Mammary epithelial cell (primary cell): ENCODE measurements at places on chromosomes 13 and 19. TPM values are rescaled to one million over a fixed set of nuclear protein-coding genes. Genes with fewer than 3 reads are reported as not detected.

The TEX29 gene
- not detected in 2 replicates for total RNA-seq

The NALCN gene
- 4.5 TPM for total RNA-seq

The LRG1 gene
- total RNA-seq = not detected in 2 replicates

The WDR88 gene
- total RNA-seq = not detected in 2 replicates

The CGB1 gene
- total RNA-seq = not detected

The FOSB gene
- total RNA-seq = 1.8 TPM

- no peak for DNase-seq
Observed at GRCh38 chr13:28849441-28849840, 29.3 kb downstream of the MTUS2 start.

GRCh38 chr13:51298812-51299211 lies 40.7 kb upstream of the SERPINE3 start:
- DNase-seq = no peak

GRCh38 chr19:43720936-43721335 lies 5.1 kb downstream of the IRGC start:
- DNase-seq = no peak

- DNase-seq = no peak
Observed at GRCh38 chr13:20144141-20144850, 16.6 kb downstream of the GJA3 start.

DNA sequence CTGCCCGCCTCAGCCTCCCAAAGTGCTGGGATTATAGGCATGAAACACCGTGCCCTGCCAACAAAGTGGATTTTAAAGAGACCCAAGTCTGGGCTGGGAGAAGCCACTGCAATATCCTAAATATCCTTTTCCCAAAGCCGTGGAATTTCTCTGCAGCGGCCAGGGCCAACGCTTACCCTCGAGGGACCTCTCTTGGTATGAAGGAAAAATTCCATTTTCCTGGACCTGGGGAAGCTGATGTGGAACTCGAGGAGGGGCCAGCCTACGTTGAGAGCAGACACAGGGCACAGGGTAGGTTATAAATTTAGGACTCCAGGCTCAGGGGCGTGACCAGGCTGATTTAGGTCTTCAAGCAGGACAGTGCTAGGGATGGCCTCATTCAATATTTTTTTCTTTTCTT lies 17.7 kb upstream of the UPF1 start:
- no peak for DNase-seq

DNA sequence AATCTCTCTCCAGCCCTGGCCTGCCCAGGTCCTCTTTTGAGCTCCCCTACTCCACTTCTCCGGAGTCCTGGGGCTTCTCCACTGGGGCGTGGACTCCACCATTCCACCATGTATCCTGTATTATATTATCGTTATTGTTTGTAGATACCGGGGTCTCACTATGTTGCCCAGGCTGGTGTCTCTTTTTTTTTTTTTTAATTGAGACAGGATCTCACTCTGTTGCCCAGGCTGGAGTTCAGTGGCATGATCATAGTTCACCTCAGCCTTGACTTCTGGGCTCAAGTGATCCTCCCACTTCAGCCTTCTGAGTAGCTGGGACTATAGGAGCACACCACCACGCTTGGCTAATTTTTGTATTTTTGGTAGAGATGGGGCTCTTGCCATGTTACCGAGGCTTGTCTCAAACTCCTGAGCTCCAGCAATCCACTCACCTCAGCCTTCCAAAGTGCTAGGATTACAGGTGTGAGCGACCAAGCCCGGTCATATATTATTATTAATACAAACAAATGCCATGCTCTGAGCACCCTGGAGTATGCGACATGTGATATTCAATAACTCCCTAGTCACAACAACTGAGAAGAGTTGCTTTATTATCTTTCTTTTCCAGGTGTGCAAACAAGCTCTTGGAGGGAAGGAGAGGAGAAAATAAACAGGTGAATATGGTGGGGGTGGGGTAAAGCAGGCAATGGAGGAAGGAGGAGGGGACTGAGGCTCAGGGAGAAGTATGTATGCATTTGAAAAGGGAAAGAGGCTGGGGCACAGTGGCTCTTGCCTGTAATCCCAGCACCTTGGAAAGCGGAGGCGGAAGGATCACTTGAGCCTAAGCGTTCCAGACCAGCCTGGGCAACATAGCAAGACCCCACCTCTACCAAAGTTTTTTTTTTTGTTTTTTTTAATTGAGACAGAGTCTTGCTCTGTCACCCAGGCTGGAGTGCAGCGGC lies 2.8 kb upstream of the CERS4 start:
- DNase-seq = no peak

DNA sequence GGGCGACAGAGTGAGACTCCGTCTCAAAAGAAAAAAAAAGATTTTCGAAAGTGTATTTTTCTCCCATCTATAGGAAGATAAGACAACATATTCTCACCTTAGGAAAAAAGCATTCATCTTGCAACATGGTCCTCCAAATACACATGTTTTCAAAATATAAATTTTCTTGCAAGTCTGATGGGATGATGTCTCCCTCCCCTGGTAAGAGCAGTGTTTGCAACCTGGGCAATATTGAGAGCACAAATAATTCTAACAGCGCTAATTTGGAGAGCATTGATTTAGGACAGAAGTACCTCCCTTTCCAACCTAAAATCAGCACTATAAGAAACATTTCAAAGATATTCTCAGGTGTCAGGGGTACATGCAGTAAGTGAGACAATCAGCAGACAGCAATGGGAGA lies 61.0 kb upstream of the SHISA2 start:
- DNase-seq = peak; percentile 1

DNA sequence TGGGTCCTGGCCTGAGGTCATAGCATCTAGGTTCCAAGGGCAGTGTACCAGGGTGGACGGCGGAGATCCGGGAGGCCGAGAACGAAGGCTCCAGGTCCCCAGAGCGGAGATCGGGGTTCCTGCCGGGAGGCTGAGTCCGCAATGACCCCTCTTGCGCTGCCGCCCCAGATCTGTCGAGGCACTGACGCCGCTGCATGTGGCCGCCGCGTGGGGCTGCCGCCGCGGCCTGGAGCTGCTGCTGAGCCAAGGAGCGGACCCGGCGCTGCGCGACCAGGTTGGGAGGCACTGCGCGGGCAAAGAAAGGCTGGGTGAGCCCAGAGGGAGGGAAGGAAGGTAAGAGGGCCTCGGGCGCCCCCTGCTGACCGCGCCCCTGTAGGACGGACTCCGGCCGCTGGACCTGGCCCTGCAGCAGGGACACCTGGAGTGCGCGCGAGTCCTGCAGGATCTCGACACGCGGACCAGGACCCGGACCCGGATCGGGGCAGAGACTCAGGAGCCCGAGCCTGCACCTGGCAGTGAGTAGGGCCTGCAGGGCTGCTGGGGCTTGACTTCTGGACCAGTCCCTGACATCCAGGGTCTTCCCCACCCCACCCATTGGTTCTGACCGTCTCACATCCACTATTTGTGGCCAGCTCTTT lies 906 bp downstream of the ANKLE1 start:
- DNase-seq = peak; percentile 72
